A549 treated with DMSO at 1 μM for 4 hours (cell line): ENCODE measurements at places on chromosomes 1 and 21. TPM values are rescaled to one million over a fixed set of nuclear protein-coding genes. Genes with fewer than 3 reads are reported as not detected.

CRP gene
- total RNA-seq: not detected in 5 replicates

CD34 gene
- not detected in 5 replicates for total RNA-seq

ITLN2 gene
- total RNA-seq: 0.14 to 0.30 TPM (median 0.14 TPM) in 3 of 5 replicates, not detected in the others

LGR6 gene
- 0.40 to 0.75 TPM (median 0.61 TPM) in 5 replicates for total RNA-seq

CYP2J2 gene
- 0.08 to 0.10 TPM (median 0.09 TPM) in 3 of 5 replicates, not detected in the others for total RNA-seq

PSMB2 gene
- 80.4 to 107 TPM (median 106 TPM) in 5 replicates for total RNA-seq

SPATA21 gene
- 0.09 to 0.17 TPM (median 0.12 TPM) in 4 of 5 replicates, not detected in the other for total RNA-seq

CAP1 gene
- 208 to 265 TPM (median 230 TPM) in 5 replicates for total RNA-seq

AXDND1 gene
- total RNA-seq: 0.24 to 0.71 TPM (median 0.43 TPM) in 5 replicates

LCE1C gene
- not detected in 5 replicates for total RNA-seq

MYCBP gene
- 15.9 to 25.9 TPM (median 20.9 TPM) in 5 replicates for total RNA-seq

TMPRSS15 gene
- total RNA-seq: not detected in 5 replicates

CLDN8 gene
- total RNA-seq: not detected in 5 replicates

DR1 gene
- 28.5 to 42.7 TPM (median 37.5 TPM) in 5 replicates for total RNA-seq

KMO gene
- total RNA-seq: 1.0 to 2.5 TPM (median 1.9 TPM) in 5 replicates

MCOLN3 gene
- 3.4 to 4.5 TPM (median 4.0 TPM) in 5 replicates for total RNA-seq

CNIH3 gene
- 0.51 to 0.86 TPM (median 0.62 TPM) in 5 replicates for total RNA-seq

HMGCS2 gene
- not detected in 5 replicates for total RNA-seq

VAV3 gene
- 1.5 to 2.9 TPM (median 1.7 TPM) in 5 replicates for total RNA-seq

TNFRSF14 gene
- total RNA-seq: 0.07 to 0.21 TPM (median 0.21 TPM) in 5 replicates
